Memory B cell (primary cell): ENCODE measurements at places on chromosomes 7 and 10.

GRCh38 chr7:33250421-33250871, 121.1 kb downstream of the BBS9 start:
- DNase-seq: no peak
- H3K4me1 ChIP-seq: no peaks in the 10 kb centered on the region
- no peaks in the 10 kb centered on the region for H3K27me3 ChIP-seq
- no peak overlapping the region for H3K27ac ChIP-seq

DNA sequence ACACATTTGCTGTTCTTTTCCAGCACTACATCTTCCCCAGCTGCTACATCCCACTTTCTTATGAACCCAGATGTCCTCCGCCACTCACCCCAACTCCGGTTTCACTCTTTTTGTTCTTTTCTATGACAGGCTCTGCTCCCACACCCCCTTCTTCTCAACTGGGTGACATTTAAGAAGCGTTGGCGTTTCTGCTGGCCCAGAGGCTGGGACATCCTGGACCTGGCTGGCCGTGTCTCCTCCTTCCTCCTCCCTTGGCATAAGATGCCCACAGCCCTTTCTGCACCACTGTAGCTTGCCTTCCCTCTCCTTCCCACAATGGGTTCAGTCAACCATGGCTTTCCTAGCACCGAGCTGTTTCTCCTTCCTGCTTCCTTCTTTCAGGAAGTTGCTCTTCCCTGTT, 9.4 kb upstream of the CALML5 start:
- H3K27ac ChIP-seq: no peak overlapping the region
- H3K36me3 ChIP-seq: no peaks in the 10 kb centered on the region
- H3K4me3 ChIP-seq: no peak overlapping the region
- H3K27me3 ChIP-seq: peaks cover 22% of the 10 kb centered on the region
- no peaks in the 10 kb centered on the region for H3K4me1 ChIP-seq

- no peak overlapping the region for H3K27ac ChIP-seq
- H3K4me3 ChIP-seq: no peak overlapping the region
- no peak for DNase-seq
Observed at GRCh38 chr7:38462819-38463218, 168.4 kb downstream of the AMPH start.

DNA sequence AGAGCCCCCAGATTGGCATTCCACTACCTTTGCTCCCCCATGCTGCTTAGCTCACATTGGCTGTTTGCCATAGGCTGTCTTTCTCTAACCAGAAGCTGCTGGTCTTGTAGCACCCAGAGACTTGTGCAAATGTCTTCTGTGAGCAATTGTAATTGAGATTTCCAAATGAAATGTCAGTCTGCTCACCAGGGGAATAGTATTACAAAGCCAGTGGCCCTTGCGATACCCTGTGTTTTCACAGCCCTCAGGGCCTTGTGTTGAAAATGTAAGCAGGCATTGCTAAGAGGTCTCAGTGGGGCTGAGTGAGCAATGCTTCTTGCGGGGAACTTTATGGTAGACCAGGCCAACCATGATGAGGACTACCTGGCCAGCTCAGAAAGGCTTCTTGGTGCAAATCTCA, 746.5 kb downstream of the LRMDA start:
- H3K4me1 ChIP-seq: no peaks in the 10 kb centered on the region
- no peak for DNase-seq
- H3K4me3 ChIP-seq: no peak overlapping the region
- H3K27ac ChIP-seq: no peak overlapping the region

DNA sequence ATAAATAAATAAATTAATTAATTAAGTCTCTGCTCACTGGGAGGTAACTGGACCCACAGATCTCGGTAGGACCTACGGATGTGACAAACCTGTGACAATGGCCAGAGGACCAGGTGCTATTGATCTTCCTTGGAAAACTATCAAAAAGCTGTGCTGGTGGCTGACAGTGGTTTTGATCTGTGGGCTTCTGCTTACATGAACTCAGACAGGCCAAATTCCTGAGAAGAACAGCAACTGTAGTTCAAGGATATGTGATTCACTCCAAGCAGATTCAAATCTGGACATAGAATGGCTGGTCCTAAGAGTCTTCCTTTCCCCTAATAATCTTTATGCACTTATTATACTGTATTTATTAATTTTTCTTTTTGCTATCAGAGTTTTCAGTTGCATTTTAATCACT, 80.0 kb downstream of the ATXN7L1 start:
- H3K36me3 ChIP-seq: no peaks in the 10 kb centered on the region
- no peak for DNase-seq
- H3K27me3 ChIP-seq: no peaks in the 10 kb centered on the region
- no peak overlapping the region for H3K4me3 ChIP-seq

- H3K4me3 ChIP-seq: no peak overlapping the region
- no peaks in the 10 kb centered on the region for H3K36me3 ChIP-seq
- H3K27ac ChIP-seq: no peak overlapping the region
- no peak for DNase-seq
- peaks cover 10% of the 10 kb centered on the region for H3K27me3 ChIP-seq
Observed at GRCh38 chr10:73653701-73654100, 2.1 kb downstream of the SYNPO2L start.

DNA sequence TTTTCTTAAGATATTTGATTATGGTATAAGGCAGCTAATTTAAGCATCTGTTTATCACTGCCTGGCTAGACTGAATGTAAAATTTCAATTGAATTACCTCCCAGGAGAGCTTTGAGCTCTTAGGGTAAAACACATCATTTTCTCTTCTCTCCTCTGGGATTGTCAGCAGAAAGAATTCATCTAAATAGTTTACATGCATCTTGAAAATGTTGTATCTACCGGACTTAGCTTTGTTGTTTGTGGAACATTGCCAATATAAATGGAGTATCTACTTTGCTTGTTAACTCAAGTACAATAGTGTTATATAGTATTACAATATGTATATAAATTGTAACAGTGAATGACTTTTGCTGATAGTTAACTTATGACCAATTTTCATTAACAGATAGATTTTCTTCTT, 73.3 kb downstream of the TAF3 start:
- H3K36me3 ChIP-seq: peaks cover 22% of the 10 kb centered on the region
- no peak overlapping the region for H3K4me3 ChIP-seq
- peaks cover 30% of the 10 kb centered on the region for H3K4me1 ChIP-seq

GRCh38 chr10:88642209-88642608, 22.0 kb upstream of the LIPF start:
- H3K27me3 ChIP-seq: peaks cover 15% of the 10 kb centered on the region
- H3K4me3 ChIP-seq: no peak overlapping the region
- H3K36me3 ChIP-seq: peaks cover 2% of the 10 kb centered on the region
- no peak for DNase-seq
- peaks cover 2% of the 10 kb centered on the region for H3K4me1 ChIP-seq
